ENCODE measurements at places on chromosomes 7 and 10.

- no peak for DNase-seq
These were observed 455.8 kb downstream of the TFEC start for GRCh38 chr7:115574681-115575291.

DNA sequence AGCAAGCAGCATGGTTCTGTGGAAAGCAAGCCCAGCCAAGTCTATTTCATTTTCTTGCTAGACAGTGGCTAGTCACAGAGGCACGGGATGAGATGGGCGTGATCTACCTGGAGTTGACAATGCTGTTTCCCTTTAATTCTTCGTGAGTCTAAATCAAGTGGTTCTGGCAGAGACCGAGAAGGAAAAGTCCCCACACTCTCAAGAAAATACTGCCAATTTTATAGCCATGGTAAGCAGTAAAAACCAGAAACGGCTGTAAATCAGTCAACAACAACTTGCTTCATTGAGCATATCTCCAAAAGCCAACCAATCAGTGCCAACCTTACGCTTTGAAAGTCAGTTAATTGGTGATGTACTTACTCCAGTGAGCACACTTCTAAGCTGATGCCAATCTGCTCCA, 223.4 kb downstream of the SEC23IP start:
- DNase-seq, result no peak

GRCh38 chr7:28024786-28025334, 155.7 kb downstream of the JAZF1 start:
- no peak for DNase-seq

DNA sequence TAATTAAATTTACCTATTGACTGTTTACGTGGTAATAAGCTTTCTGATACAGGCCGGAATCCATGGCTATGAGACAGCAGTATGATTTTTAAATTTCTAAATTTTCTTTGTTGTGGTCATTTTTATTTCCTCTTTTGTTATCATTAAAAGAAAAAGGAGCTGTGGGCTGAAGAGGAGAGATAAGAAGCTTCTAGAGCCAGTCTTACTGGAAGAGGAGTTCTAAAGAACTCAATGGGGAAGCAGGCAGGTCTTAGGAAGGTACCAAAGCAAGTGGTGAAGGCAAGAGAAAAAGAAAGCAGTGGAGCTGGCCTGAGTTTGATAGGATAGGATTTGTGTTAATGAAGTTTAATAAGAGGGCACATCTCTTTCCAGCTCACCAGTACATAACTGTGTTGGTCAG, 1187.8 kb downstream of the CNTNAP2 start:
- no peak for DNase-seq

GRCh38 chr7:137950263-137950621, 51.6 kb downstream of the CREB3L2 start:
- no peak for DNase-seq

GRCh38 chr10:130038019-130038555, 72.5 kb downstream of the C10orf143 start:
- no peak for DNase-seq

GRCh38 chr7:18117482-18117881, 89.8 kb upstream of the PRPS1L1 start:
- DNase-seq, result no peak

All from activated naive CD4-positive, alpha-beta T cell treated with anti-CD3 and anti-CD28 coated beads, Interleukin-2, amount 10 ng/mL, durations not matched to agents 7 days and 5 days (primary cell).